ENCODE measurements at places on chromosomes 3 and 15. TPM values are rescaled to one million over a fixed set of nuclear protein-coding genes. Genes with fewer than 3 reads are reported as not detected.

Gene GOLGA6L7
- total RNA-seq: not detected

Gene LIPC
- 0.38 TPM for total RNA-seq

Gene CYP8B1
- total RNA-seq: not detected

Gene TERC
- total RNA-seq: 103 TPM

Gene EFHB
- total RNA-seq: not detected

Gene CCR3
- total RNA-seq: not detected

DNA sequence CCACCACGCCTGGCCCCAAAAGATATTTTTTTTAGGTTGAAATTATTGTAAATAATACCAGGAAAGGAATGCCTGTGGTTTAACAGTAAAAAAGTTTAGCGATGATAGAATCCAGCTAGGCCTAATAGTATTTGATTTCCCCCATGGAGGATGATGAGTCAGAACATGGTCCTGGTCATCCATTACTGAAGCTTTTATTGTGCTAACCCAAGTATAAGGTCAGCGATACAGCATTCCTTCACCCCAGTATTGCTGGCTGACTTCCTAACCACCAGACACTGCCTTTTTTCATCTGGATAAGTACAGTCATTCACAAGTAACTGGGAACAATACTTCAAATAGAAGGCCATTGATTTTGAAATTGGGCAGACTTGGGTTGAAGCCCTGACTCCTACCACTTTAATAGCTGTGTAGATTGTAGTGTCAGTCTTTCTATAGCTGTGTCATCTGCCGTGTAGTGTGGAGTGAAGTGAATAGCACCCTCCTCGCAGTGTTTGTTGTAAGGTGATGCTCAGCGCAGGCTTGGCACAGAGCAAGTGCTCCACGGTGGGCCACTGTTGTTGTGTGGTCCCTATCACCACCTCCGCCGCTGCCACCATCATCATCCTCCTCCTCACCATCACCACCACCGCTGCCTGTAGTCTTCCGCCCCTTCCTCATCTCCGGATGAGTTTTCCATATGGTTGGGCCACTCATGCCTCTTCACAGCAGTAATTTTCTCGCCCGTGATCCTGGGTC lies 436.0 kb upstream of the TPM1 start:
- no peak for DNase-seq

DNA sequence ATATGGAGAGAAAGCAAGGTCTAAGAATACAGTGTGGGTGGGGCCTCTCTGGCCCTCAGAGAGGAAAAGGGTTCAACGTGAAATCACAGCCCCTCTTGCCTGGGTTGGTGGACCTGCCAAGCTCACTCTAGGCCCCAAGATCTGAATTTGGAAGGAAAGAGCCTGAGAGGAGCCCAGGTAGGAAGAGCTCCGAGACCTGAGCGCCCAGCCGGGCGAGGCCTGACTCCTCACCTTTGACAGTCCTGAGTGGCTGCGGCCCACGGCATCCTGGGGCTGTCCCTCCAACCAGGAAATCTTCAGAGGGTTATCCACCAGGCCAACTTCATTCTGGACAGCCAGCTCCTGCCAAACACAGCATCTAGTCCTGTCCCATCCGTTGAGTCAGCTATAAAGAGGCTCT lies 3.7 kb downstream of the C15orf62 start:
- no peak for DNase-seq

DNA sequence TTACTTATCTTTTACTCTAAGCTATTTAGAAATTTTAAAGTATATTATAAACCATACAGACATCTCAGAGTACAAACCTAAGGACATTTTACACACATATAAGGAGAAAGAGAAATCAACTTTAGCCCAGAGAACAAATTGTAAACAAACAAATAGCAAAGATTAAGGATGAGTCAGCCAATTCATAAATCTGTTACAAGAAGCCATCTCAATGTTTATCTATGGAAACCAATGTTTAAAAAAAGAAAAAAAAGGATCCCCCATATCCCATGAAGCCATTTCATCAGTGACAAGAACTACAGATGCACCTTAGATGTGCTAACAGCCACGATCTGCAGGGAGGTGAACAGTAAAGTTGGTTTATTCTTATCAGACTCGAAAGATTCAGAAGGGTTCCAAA lies 437.1 kb downstream of the SHQ1 start:
- no peak for DNase-seq

DNA sequence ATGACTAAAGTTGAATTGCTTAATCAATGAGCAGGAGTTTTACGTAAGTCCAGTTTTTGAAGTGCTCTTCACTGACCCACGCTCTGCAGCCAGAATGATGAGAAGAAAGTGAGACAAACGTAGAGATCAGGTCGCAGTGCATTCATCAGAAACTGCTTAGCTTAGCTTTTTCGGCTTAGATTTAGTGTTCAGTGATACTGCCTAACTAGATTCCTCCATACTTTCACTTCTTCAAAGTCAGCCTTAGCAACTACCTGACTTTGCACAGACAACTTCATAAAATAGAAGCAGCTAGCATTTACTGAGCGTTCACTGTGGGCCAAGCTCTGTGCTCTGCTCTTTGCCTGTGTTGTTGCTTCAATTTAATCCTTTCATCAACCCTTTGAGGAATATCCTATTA lies 116.1 kb downstream of the KCNH8 start:
- DNase-seq: no peak

GRCh38 chr3:143676747-143677146 lies 171.5 kb downstream of the SLC9A9 start:
- no peak for DNase-seq

GRCh38 chr15:56930669-56931313 lies 12.3 kb downstream of the TCF12 start:
- no peak for DNase-seq

GRCh38 chr15:91168457-91168856 lies 68.4 kb downstream of the SV2B start:
- no peak for DNase-seq

DNA sequence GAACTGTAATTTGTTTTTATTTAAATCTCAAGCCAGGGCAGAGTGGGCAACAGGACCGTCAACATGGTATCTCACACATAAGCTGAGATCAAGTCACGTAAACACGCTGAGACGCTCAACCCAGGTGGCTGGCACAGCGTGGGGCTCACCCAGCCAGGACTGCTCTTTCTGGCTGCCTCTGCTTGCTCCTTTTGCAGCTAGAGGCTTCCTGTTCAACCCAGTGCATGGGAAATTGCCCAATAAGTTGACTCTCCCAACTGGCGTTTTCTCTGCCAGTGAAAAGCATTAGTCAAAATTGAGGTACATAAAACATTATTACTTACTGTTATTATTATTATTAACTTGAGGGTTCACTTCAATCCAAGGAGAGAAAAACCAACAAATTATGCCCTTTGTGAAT lies 398.1 kb downstream of the NR2F2 start:
- no peak for DNase-seq

DNA sequence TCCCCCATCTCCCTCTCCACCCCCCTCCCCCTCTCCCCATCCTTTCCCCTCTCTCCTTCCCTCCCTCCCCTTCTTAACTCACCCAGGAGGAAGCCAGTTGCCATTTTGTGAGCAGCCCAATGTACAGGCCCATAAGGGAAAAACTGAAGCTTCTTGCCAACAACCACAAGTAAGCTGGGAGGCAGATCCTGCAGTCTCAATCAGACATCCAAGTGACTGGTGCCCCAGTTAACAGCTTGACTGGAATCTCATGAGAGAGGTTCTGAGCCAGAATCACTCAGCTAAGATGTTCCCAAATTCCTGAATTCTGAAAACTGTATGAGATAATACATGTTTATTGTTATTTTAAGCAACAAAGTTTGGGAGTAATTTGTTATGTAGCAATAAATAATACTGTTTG lies 90.7 kb downstream of the C3orf70 start:
- no peak for DNase-seq
